ENCODE measurements at places on chromosomes 3 and 15. TPM values are rescaled to one million over a fixed set of nuclear protein-coding genes. Genes with fewer than 3 reads are reported as not detected.

SGO1 gene
- 1.2 TPM for total RNA-seq

ATP10A gene
- 57.6 TPM for total RNA-seq

P2RY14 gene
- total RNA-seq: 5.7 TPM

DNA sequence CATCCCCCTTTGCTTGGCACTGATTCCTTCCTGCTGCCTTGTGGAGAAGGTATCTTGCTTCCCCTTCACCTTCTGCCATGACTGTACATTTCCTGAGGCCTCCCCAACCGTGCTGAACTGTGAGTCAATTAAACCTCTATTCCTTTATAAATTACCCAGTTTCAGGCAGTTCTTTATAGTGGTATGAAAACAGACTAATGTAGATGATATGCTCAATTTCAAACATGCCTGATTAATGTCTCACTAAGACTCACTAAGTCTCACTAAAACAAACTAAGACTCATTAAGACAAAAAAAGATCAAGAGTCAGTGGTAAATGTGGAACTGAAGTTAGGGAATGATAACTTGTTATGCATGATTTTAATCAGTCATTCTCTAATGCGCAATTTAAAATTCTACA, 606.6 kb downstream of the RBMS3 start:
- DNase-seq: no peak

DNA sequence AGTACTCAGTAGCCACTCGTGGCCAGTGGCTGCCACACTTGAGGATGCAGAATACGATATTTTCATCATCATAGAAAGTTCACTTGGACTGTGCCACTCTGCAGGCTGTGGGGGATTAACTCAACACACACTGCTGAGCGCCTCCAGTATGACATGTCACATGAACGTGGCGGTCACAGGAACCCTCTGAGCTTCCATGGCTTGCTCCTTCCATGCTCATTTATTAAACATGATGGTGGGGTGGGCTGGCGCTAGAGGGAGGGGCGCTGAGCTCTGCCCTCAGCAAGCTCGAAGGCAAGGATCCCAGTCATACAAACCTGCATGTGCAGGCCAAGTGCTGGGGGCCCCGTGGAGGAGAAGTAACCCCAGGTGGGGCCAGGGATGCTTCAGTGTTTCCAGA, 85.5 kb downstream of the WNT7A start:
- no peak for DNase-seq

Measured in naive thymus-derived CD4-positive, alpha-beta T cell (primary cell).